ENCODE measurements at places on chromosomes 1 and 21. TPM values are rescaled to one million over a fixed set of nuclear protein-coding genes. Genes with fewer than 3 reads are reported as not detected.

GRCh38 chr1:160651433-160652064 lies 4.7 kb upstream of the SLAMF1 start:
- DNase-seq: peak; percentile 18

- no peak for DNase-seq
Measured at GRCh38 chr21:37459575-37459974, 93.0 kb downstream of the DYRK1A start.

DNA sequence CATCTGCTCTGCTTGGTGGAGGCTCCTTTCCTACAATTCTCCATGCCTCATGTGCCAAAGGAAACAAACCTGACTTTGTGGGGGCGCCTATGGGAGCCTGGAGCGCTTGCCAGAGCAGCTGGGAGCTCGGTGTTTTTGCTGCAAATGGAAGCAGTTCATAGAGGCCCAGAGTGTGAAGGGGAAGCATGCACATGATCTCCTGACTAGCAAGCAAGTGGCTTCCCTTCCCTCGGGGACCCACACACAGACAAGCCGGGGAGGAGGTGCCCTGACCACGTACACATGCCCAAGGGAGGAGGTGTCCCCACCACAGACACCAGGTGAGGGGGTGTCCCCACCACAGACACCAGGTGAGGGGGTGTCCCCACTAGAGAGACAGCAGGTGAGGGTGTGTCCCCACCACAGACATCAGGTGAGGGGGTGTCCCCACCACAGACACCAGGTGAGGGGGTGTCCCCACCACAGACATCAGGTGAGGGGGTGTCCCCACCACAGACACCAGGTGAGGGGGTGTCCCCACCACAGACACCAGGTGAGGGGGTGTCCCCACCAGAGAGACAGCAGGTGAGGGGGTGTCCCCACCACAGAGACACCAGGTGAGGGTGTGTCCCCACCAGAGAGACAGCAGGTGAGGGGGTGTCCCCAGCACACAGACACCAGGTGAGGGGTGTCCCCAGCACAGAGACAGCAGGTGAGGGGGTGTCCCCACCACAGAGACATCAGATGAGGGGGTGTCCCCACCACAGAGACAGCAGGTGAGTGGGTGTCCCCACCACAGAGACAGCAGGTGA lies 106.8 kb downstream of the CRYAA start:
- no peak for DNase-seq

GRCh38 chr1:184693011-184693410 lies 61.6 kb downstream of the EDEM3 start:
- DNase-seq: no peak

DNA sequence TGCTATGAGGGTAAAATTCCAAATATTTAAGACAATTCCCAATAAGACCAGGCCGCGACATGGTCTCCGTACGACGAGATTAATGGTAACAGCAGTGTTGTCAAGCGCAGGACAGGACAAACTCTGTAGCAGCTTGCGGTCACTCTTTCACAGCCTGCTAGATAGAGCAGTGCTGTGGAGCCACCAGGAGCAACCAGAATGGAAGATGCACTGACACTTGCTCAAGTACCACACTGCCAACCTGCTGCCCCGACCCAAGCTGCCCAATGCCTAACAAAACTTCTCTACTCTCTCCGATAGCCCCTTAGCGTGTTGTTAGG lies 636 bp downstream of the WARS2 start:
- no peak for DNase-seq

DNA sequence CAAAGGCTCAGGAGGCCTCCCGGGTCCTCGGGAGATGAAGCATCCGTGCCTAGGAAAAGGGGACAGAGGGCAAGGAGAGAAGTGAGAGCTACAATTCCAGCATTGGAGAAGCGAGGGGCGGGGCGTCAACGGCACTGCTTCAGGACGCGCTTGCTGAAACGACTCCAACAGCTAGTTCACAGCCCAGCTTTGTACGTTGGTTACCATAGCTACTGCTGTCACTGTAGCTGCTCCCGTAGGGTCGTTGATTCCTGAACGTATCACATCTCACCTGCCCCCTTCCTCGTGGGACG lies 63.1 kb downstream of the TOR1AIP2 start:
- DNase-seq: no peak

DNA sequence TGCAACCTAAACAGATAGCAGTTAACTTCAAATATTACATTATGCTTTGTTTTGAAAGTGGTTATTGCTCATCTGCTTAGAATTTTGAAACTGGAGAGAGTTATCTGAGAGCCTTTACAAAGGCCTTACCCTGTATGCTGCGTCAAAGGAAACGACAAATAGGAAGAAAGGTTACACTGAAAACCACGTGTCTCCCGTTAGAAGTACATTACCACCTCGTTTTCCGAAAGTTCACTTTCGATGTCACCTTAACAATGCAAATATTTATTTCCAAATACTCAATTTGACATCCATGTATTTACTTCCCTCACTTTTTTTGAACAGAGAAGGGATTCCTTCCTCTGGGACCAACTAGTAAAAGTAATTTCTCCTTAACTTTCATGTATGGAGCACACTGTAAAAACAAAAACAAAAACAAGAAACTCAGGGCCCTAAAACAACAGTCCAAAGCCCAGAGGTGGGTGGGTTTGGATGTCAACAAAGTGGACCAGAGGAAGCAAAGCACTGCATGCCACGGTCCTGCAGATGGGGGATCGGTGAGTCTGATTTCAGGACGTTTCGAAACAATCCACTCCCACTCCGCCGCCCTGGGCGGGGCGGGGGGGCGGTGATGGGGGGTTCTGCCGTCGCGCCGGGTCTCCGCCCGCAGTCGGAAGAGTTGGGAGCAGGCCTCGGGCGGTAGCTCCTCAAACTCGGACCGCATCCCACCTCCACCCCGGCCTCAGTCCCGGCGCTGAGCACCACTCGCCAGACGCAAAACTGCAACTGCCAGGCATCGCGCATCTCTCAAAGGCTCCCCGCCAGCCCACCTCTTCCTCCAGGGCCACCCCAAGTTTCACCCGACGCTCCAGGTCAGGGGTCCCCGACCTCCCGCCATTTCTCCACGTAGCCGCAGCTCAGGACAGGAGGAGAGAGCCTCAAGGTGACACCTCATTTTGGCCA lies 841 bp downstream of the ADSS2 start:
- DNase-seq: peak; percentile 69

DNA sequence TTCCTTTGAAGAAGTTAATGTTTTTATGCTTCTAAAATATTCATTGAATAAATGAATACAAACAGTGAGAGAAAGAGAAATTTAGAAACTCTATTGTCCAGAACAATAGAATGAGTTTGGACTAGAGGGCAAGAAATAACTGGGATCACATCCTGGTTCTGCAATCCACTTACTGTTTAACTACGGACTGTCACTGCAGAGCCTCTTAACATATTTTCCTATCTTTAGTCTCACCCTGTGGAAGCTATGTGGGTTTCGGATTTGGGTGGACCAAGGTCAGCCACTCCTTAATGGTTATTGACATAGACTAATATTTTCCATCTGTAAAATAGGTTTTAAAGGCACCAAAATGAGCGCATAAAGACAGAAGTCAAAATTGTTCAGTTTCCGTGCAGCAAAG lies 116.6 kb downstream of the UBE2U start:
- no peak for DNase-seq

- no peak for DNase-seq
Measured at GRCh38 chr1:90729504-90730242, 12.6 kb upstream of the BARHL2 start.

DNA sequence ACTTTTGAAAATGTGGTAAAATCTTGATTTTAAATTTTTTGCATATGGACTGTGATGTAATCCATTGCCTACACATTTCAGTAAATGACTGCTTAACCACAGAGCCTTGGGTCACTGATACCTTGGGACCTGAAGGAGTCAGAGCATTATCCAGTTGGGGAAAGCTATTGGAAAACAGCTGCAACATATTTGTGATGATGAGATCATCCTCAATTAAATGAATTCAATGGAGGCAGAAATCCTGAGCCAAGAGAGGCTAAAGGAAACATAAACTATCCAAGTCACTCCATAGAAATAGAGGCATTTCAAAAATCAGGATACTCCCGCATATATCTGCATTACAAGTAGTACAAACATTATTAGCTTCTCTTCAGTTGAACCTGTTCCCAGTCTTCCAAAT lies 99.8 kb upstream of the PRMT6 start:
- DNase-seq: no peak

- DNase-seq: no peak
Measured at GRCh38 chr1:241972703-241973369, 15.3 kb downstream of the BECN2 start.

- peak; percentile 39 for DNase-seq
Measured at GRCh38 chr1:114482585-114482984, 28.4 kb downstream of the TRIM33 start.

- no peak for DNase-seq
Measured at GRCh38 chr21:28719723-28720122, 273.0 kb downstream of the LTN1 start.

DNA sequence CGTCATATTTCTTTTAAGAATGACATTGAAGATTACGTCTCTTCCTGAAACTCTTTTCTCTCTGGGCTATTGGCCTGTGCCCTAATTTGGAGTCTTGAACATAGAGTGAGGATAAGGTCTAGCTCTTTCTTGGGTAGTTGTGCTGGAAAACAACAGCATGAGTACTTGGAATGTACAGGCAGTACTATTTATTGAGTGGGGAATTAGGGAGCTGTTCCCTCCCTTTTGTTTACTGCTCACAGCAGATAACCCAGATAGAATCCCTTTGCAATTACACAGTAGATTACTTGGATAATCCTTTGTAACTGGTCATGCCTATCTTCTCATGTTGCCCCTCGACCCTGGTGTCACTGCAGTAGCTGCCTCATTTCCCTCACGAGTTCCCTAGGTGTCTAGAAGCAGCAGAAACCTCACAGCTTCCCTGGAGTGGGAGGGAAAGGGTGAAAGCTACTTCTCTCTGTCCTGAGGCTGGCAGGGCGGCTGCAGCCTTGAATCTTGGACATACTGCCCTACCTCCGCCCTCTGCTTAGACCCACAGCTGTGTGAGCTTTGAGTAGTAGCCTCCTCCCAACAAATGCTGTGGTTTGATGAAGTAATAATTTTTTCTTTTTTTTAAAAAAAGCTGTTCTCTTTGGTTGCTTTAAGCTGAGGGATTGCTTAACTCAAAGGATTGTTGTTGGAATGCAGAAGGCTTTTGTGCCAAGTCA lies 70.6 kb downstream of the FGGY start:
- no peak for DNase-seq

DNA sequence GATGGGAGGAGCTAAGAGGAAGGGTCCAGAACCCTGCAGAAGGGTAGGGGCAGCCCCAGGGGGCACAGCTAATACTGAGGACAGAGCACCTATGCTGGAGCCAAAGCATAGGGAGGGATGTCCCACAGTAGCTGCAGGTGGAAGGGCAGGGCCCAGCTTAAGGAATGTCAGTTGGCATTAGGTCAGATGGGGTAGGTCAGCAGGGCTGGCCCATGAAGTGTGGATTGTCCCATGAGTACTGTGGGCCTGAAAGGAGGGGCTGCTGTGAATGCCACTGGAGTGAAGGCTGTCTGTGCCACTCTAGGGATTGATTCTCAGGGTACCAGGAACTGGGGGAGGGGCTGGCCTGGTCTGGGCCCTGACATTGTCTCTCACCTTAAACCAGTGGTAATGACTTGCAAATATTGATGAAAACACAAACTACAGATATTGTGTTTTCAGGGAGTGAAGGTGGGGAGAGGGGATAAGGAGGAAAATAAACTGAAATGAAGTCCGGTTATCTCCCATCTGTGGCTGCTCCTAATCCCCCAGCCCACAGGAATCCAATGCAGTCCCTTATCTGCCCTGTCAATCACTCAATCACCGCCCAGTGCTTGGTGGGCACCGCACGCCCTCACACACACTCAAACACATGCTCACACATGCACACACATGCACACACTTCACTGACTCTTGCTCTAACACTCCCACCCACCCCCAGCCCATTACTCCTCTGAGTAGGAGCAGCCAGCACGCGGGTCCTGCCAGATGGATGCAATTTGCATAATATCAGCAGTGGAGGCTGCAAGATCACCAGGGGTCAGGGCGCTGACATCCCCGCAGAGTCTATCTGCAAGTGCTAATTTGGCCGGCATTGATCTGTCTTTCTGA lies 27.8 kb downstream of the DMAP1 start:
- DNase-seq: no peak

GRCh38 chr1:221856228-221857093 lies 114.6 kb upstream of the DUSP10 start:
- DNase-seq: no peak

DNA sequence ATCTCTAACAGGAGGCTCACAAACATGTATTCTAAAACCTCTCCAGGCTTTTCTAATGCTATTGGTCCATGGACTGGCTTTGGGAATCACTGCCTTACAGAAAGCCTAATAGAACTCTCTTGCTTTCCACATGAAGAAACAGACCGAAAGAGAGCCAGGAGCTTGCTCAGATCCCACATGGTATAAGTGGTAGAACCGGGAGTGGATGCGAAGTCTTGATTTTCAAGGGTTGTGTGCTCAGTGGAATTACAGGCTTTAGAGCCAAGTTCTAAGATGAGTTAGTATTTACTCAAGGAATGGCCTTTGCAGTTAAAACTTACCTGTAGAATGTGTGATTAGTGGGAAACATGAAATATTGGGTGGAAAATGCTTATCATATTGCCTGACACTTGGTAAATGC lies 54.3 kb upstream of the HSD17B7 start:
- DNase-seq: no peak

DNA sequence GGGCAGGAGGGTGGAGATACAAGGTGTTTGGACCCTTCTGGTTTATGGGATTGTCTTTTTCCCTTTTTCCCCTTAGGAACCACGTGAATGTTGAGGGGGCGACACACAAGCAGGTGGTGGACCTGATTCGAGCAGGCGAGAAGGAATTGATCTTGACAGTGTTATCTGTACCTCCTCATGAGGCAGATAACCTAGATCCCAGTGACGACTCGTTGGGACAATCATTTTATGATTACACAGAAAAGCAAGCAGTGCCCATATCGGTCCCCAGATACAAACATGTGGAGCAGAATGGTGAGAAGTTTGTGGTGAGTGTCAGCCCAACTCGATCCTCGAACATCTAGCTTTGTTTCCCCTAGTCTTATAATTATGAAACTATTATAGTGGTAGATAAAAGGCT lies 27.0 kb downstream of the SNX27 start:
- DNase-seq: no peak

Gene IQGAP3
- total RNA-seq: 31.0 TPM

Gene MEX3A
- total RNA-seq: 0.05 TPM

Gene LMX1A
- not detected for total RNA-seq

Gene DNAJC6
- 1.4 TPM for total RNA-seq

Gene NBPF4
- not detected for total RNA-seq

Gene ANP32E
- 155 TPM for total RNA-seq

Gene ZBTB7B
- 35.5 TPM for total RNA-seq

Gene ELF3
- 0.55 TPM for total RNA-seq

Gene TFF3
- not detected for total RNA-seq

Gene MORN1
- total RNA-seq: 7.9 TPM

Gene SPRR2B
- not detected for total RNA-seq
